ENCODE measurements at places on chromosomes 1 and 21.

DNA sequence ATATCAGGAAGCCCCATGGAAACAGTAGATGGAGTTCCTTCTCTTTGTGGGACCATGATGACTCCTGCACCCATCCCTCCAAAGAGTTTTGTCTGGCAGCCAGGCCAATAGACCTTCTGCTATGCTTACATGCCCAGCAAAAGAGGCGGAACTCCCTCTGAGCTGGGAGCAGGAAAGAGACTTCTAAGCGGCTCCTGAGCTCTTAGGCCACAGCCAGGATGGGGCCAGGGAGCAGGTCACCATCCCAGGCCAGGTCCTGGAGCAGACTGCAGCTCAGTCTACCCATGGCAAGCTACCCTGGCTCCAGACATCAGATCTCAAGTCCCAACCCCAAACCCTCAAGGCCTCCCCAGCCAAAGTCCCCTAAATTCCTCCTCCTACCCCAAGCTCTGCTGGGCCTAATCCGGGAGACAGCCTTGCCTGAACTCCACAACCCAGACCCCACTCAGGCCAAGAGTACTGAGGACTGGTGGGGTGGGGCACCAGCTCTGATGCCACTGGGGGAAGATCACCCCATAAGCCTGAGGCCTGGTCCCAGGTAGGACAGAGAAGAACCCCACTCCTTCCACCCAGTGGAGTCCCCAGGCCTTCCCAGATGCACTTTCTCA lies 387.9 kb downstream of the MATN1 start:
- no peak for DNase-seq

DNA sequence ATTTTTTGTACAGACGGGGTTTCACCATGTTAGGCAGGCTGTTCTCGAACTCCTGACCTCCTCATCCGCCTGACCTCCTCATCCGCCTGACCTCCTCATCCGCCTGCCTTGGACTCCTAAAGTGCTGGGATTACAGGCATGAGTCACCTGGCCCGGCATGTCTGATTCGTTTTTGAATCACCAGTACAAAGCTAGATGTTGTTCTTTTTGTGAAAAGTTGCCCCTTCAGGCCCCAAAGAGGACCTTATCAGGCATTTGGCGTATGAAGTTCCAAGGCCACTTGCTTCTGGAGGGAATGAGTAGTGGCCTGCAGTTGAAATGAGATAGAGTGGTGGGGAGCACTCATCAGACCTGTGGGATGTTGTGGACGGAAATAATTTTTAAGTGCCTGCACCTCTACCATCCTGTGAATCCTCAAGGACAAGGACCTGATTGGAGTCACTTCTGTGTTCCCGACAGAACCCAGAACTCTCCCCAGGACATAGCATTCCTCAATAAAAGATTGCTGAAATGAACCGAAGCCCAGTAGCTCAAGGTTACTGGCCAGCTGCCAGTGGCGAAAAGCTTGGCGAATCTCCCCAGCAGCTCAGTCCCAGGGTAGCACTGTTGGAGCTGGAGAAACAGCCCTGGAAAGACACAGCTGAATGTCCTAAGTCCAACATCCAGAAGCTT lies 50.1 kb downstream of the NDUFS5 start:
- DNase-seq, result no peak

GRCh38 chr1:18636596-18637508 lies 6.2 kb downstream of the PAX7 start:
- DNase-seq, result no peak

GRCh38 chr1:86773341-86774288 lies 69.2 kb downstream of the SH3GLB1 start:
- no peak for DNase-seq

DNA sequence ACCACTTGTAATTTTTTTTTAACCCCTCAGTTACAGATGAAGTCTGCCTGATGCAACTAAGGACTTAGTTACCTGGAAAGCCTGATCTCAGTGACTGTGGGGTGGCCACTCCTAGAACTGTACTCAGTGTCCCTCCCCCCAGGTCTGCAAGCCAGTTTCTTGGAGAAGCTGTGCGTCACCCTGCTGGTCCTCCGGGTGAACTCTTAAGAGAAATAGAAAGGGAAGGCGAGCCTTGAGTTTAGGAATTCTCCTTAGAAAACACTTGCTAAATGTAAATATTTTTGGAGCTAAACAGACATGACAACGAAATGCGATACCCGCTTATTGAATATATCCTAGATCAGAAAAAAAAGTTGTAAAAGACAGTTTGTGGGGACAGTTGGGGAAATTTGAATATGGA lies 730 bp downstream of the SLC16A4 start:
- DNase-seq, result no peak

- no peak for DNase-seq
These were observed 36.1 kb downstream of the FGGY start for GRCh38 chr1:59332983-59333382.

DNA sequence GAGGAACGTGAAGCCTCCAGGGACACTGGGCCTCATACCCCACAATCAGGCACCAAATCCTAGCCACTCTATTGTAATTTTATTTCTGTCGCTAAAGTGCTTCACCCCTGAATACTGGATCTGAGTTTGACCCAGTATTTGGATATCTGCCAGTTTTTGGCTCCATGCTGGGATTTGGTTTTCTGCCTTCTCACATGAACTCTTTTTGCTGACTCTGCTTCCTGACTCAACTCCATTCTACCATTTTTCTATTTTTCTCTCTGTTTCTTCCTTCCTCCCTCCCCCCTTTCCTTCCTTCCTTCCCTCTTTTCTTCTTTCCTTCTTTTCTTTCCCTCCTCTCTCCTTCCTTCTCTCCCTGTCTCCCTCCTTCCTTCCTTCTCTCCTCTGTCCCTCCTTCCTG lies 151.3 kb upstream of the GJB5 start:
- no peak for DNase-seq

GRCh38 chr1:119316870-119317416 lies 51.6 kb upstream of the HAO2 start:
- no peak for DNase-seq

DNA sequence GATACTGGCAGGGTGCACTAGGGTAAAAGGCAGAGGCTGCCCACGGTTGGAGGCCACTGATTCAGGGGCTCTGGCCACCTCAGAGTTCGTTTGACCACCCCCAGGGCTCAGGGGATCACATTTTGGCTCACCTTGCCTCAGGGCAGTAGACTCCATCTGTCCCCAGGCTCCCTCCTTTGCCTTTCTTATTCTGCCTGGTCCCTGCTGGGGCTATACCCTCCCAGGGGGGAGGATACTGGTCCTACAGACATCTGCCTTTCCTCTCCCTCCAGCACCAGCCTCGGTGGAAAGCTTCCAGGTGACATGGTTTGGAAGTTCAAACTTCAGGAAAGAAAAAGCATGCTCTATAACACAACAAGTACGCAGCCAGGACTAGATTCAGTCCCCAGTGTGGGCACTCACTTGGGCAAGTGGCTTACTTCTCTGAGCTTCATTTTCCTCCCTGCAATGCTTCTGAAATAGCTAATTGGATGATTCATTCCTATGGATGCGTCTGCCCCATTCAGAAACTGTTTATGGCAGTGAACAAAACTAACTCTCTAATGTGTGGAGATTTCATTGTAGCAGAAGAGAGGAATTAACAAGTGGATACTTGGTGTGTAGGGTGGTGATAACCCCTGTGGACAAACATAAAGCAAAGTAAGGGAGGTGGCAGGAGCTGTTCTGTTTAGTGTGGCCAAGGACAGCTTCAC lies 154.8 kb downstream of the TRABD2B start:
- DNase-seq, result no peak

GRCh38 chr1:176857632-176858031 lies 306.9 kb downstream of the ASTN1 start:
- no peak for DNase-seq

GRCh38 chr21:37446552-37446951 lies 80.0 kb downstream of the DYRK1A start:
- DNase-seq, result no peak

DNA sequence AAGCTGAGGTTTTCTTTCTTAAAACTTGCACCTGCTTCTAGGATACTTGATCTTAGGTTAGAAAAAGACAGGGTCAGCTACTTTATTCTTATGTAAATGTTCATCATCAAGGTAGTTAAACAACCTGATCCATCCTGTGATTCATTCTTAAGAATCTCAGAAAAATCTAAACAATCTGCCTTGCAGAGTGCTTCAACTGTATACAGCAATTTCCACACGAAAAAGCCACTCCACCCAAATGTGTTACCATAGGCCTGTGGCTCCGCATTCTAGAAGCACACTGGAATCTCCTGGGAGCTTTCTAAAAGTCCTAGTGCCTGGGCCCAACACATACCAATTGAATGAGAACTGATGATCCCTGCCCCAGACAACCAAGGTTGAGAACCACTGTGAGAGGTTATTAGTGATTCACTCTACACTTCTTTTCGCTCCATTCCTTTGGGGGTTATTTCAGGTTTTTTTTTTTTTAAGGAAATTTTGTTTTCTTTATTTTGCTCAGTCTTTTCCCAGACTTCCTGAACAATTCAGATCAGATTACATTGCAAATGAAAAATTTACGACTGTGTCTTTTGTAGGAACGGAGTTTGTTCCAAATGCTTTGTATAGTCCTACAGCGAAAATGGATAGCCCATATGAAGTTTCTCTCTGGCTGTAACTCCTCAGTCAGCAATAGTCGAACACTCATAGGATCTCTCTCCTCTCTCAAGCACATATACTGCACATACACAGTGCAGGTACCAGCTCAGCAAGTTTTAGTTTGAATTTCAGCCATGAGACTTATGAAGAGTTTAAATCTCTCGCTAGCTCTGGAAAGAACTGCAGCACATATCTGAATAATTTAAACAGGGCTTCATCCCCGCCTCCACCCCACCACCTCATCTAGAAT lies 16.1 kb downstream of the SMYD2 start:
- no peak for DNase-seq

Measured in T-helper 2 cell (primary cell).